ENCODE measurements at places on chromosomes 4 and X.
A peak's percentile ranks its signal among the peaks of the same experiment; 100 is the strongest.

GRCh38 chr4:56468097-56468422 lies 643 bp downstream of the SRP72 start:
- peak; percentile 63 for DNase-seq

GRCh38 chr4:75494563-75494962 lies 19.6 kb downstream of the RCHY1 start:
- DNase-seq: peak; percentile 66

- DNase-seq: no peak
These were observed 5.4 kb upstream of the SH3BP2 start for GRCh38 chr4:2787230-2788100.

DNA sequence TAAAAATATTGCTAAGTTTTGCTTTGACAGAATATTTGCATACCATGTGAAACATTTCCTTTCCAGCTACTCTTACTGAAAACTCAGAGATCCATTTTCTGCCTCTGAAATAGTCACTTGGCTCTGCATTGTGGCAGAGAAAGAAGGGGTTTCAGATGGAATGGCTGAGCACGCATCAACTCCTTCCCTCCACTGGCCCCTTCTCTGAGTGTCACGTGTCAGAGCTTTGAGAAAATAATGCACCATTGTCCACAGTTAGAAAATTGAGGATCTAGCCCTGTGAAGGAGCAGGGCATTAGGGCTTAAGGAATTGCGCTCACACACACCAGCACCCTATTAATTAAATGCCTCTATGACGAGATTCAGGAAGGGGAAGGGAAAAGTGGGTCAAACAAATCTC lies 78.8 kb upstream of the FAT4 start:
- DNase-seq: no peak

GRCh38 chr4:139907001-139907809 lies 241.6 kb downstream of the MGST2 start:
- no peak for DNase-seq

DNA sequence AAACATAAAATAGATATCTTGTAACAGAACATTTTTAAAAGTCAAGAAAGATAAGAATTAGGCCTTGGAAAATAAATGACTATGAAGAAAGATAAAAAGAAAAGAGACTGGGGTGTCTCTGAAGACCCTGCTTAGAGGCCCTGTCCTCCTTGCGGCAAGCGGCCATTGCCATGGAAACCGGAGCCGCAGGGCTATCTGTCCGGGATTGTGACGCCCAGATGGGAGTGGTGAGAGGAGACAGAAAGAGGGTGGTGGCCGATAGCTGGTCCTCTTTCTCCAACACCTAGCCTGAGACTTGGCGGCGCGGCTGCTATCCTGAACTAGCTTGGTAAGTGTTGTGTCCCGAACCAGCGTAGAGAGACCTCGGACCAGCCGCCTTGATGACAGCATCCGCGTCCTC lies at the start of gene DUSP21:
DUSP21 (plus strand) TSS at position 269 of the 400 bp plus-strand sequence; CDS start at position 381, 112 bp downstream.
- DNase-seq: no peak

DNA sequence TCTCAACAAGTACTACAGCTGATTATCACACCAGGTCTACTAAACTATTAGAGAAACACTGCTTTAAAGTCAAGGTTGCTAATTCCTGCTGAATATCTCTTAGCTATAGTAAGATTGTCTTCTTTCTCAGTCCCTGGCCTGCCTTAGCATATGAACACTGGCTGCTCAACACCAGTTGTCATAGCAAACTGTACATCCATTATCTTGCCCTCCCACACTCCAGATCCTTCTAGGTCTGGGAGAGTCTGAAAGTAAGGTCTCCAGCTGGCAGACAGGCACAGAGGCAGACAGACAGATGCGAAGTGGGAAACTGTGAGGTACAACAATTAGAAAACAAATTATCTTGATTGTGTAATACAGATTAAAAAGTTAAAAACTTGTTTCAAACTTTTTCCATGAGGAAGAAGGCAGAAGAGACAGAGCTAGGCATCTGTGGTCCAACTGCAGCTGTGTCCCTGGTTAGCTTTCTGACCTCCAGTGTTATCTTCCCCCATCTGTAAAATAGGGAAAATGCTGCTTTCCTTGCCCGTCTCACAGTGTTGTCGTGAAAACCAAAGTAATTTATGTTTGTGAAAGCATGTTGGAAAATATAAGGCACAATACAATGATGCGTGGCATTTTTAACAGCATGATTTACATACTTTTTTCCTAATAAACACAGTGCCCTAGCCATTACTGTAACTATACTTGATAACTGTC lies 133.8 kb downstream of the KLHL13 start:
- no peak for DNase-seq

- DNase-seq: peak; percentile 92
These were observed 73.9 kb downstream of the IRF2 start for GRCh38 chr4:184400375-184400870.

GRCh38 chrX:83984961-83985360 lies 124.0 kb downstream of the CYLC1 start:
- no peak for DNase-seq

DNA sequence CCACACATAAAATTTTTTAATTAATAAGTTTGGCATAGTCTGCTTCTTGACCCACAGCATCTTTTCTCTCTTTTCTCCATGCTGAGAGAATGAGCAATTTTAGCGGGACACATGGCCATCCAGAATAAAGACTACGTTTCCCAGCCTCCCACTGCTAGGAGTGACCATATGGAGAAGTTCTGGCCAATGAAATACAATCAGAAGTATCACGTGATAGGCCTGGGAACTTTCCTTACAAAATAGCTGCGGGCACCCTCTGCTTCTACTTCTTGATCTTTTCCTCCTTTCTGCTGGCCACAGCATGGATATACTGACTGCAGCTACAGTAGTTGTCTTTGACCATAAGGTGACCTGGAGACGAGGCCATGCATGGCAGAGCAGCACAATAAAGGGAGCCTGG lies 348.0 kb downstream of the BCOR start:
- no peak for DNase-seq

DNA sequence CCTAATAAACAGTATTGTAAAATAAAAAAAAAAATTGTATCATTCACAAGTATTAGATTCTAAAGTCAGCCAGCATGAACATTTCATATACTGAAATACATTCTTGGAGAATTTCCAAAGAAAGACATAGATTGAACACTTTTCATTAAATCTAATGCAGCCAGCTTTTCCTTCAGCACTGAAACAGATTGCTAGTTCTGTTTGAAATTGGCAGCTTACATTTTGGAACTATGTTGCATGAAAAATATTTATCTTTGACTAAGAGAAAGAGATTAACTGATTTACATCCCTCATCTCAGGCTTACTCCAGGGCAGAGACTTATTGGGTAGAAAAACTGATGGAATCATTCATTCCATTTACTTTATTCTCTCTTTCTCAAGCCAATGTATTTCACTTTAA lies 272.7 kb downstream of the PDHA2 start:
- DNase-seq: no peak

DNA sequence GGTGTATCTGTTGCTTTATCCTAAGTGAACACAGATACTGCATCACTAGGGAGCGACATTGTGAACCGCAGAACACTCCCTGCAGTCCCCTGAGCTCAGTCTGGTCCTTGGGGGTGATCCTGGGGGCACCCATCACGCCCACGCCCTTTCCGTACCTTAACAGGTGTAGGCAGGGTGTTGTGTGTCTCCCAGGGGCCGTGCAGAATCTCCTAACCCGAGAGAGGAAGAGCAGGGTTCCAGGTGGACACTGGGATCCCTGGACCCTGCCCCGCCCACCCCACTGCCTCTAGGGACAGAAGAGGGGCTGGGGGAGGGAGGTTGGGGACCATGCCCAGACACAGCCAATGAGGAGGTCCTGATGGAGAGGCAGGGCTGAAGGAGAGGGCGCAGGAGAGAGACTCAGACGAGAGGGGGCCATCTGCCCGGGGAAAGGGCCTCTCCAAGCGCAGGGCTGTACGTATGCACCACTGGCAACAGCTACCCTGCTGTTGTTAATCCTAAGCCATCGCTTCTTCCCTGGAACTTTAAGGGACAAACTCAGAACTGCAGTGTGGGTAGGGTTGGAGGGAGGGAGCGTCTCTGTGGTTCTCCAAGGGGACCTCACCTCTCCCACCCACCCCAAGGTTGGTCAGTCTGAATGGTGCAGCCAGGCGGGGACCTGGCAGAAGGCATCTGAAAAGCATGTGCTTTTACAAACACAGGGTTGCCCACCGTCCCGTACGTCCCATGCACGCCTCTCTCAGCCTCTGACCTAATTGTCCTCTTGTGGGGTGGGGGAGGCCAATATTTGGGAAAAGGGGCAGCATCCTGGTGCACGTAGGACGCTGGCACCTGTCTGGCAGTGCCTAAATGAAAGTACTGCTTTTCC lies 2.5 kb downstream of the P2RY8 start:
- DNase-seq: no peak

DNA sequence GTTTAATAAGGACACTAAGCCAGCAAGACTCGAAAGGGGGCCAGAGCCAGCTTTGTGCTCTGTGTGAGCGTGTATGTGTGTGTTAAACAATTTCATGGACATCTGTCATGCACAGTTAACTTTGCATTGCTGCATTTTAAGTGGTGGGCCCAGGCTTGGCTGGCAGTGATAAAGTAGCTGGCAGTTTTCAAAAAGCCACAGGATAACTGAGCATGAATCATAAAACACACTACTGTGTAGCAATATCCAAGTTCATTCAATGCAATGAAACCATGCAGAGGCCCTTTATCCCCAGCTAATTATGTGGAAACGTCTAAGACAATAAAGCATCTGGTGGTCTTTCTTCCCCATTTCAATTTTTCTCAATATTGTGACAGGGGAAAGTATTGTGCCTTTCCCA lies 132.9 kb downstream of the NKX6-1 start:
- DNase-seq: no peak

- no peak for DNase-seq
These were observed 88.5 kb upstream of the NOCT start for GRCh38 chr4:138927072-138927471.

DNA sequence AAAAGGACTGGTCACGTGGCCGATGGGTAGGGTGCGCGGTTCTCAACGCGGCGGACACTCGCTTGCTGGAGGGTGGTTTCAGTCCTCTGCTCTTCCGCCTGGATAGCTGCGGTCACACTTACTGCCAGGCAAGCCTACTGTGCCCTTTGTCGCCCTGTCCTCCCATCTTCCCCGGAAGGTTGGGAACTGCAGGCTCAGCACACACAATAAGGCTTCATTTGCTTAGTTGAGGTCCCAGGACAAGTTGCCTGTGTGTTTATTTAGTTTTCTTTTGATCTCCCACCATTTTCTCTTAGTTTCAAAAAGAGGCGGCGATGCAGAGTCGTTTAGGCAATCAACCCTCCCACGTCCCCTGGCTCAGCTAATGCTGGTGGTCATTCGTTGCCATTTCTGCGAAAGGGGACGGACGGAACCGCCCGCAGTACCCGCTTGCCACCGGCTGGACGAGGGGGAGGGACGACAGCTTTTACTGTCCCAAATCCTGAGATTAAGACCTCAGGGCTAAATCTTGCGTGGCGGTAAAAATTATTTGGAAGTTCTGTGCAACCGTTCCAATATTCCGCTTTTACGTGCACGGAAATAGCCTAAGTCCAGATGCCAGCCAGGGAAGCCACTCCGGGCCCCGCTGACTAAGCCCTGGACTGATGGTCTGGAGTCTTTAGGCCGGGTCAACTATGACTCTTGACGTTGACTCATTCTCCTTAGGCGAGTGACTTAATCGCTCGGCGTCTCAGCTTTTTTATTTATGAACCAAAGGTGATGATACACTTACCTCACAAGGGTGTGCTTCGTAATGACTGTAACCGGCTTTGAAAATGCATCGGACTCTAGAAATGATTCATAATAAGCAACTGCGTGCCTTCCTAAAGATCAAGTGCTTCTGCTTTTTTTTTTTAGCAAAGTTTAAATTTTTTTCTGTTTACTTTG lies 671 bp upstream of the EIF4E start:
- peak; percentile 99 for DNase-seq

- DNase-seq: no peak
These were observed 4.0 kb downstream of the JAKMIP1 start for GRCh38 chr4:6196324-6196723.

DNA sequence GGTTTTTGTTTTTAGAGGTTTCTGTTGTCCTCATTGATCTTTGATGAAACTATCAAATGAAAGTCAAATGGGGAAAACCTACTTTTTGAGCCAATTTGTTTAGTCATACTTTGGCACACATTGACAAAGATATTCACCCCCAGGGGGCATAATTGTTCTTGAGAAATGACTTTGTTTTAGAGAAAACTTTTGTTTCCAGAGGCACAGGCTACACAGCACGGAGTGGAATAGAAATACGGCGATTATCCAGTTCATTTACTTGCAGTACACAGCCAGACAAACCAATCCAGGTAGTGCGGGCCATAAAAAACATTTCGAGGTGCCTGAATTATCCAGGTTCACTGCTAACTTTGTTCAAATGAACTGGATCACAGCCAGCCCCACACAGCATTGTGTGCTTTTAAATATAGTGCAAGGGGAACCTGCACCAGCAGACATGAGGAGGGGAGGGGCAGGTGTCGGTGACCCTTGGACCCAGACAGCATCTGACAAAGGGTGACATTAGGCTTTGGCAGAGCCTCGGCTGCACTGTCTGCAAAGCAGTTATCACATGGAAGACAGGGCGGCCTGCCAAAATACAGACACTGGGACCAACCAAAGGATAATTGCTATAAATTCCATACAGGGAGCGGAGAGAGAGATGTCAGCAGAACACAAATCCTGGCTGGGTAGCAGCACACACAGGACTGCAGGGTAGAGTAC lies 179.6 kb upstream of the NOCT start:
- peak; percentile 41 for DNase-seq

DNA sequence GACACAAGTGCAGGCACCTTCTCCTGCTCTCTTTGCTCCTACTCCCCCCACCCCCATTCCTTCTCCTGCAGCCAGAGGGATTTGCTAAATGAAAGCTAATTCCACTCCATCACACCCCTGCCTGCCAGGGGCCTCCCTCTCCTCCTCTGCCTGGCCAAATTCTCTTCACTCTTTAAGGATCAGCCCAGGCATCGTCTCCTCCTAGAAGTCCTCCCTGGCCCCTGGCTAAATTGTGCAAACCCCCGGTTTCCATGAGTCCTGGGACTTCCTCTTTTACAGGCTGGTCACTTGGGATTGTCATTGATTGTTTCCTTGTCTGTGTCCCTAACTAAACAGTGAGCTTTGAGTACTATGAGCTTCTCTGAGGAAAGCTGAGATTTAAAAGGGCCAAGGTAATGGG lies 8.7 kb upstream of the ABLIM2 start:
- no peak for DNase-seq

DNA sequence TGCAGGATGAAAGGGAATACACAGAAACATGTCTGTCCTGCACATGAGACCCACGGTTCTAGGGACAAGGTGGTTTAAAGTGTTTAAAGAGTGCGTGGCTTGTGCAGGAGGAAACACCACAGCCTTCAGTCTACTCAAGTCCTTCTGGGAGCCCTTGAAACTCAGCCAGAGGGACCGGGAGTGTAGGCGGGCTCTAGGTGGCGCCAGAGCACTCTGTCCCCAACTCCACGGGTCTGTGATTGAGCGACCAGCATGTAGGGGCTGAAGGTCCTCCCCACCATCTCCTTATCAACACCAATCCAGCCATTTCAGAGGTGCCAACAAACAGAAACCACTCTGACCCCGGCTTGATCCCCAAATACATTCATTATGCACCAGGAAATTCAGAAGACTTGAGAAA lies 82.0 kb upstream of the CLDN34 start:
- peak; percentile 65 for DNase-seq

GRCh38 chr4:17762726-17763125 lies 18.7 kb downstream of the FAM184B start:
- peak; percentile 47 for DNase-seq

- DNase-seq: no peak
These were observed 140.0 kb downstream of the NPFFR2 start for GRCh38 chr4:72171761-72172160.

GRCh38 chr4:30718641-30719453 lies 1.3 kb upstream of the PCDH7 start:
- peak; percentile 52 for DNase-seq

- DNase-seq: no peak
These were observed 205.5 kb upstream of the SLIT2 start for GRCh38 chr4:20046179-20046578.

Measured in ELR (cell line).